Left kidney (tissue), 8 donors: ENCODE measurements at places on chromosomes 1 and 21.

- DNase-seq = no peak
Measured at GRCh38 chr1:235468970-235469369, 35.3 kb downstream of the B3GALNT2 start.

DNA sequence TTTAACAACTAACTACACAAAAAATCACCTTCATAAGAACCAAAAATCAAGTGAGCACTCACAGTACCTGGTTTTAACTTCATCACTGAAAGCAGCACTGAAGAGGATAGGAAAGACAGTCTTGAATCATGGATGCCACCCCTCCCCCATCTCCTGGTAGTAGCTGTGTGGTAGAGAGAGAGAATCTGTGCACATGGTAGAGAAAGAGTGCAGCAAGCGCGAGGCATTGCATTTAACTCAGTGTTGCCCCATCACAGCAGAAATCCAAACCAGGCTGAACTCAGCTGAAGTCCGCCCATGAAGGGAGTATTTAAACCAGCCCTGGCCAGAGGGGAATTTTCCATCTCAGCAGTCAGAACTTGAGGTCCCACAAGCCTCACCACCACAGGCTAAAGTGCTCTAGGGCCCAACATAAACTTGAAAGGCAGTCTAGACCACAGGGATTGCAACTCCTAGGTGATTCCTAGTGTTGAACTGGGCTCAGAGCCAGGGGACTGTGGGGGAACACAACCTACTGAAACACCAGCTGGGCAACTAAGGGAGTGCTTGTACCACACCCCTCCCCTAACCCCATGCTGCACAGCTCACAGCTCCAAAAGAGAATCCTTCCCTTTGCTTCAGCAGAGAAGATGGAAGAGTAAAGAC is 38.4 kb downstream of the VAV3 start:
- no peak for DNase-seq

DNA sequence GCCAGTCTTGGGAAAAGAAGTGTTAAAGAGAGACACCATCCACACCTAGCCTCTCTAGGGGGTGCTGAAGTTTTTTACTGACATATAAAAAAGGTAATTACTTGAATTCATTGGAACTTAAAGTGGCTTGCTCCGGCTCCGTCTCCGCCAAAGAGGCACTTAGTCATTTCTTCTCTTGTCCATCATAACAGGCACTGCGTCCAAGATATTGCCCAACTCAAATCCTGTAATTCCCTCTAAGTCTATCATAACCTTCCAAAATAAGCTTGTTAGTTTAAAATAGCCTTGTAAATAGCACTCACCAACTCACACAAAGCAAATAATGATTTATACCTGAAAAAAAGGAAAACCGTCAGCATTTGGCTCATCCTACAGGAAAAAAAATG is 160.5 kb downstream of the ZBTB18 start:
- DNase-seq = no peak

- no peak for DNase-seq
Measured at GRCh38 chr1:86825319-86825718, 88.6 kb downstream of the SELENOF start.

GRCh38 chr1:165490175-165490574 is 45.2 kb upstream of the RXRG start:
- DNase-seq = no peak

- DNase-seq = no peak
Measured at GRCh38 chr21:42311816-42312625, 3.2 kb downstream of the TFF3 start.

- DNase-seq = no peak
Measured at GRCh38 chr1:6330410-6330911, 63.1 kb downstream of the ACOT7 start.

DNA sequence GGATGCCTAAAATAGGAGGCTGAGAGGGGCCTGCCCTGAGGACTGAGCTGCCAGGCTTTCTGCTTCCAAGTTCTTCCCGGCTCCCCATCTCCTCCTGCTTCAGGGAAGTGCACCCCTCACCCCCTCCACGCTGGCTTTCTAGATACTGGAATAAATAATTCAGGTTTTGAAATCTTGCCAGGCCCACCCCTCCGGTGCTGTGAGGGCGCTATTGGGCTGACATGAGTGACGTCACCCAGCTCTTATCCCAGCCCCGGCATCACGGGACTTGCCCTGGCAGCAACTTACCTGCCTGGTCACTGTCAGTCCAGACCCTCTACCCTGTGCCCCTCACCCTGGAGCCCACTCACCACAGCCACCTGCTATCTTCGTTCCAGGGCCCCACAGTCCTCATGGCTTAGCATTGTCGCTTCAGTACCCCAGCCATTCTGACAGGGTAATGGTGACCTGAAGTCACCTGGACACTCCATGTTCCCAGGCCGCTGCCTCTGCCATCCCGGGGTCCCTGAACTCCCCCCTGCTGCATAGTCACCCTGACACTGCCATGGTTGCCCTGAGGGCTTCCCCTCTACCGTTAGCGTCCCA is 819 bp upstream of the GPR3 start:
- DNase-seq = no peak

DNA sequence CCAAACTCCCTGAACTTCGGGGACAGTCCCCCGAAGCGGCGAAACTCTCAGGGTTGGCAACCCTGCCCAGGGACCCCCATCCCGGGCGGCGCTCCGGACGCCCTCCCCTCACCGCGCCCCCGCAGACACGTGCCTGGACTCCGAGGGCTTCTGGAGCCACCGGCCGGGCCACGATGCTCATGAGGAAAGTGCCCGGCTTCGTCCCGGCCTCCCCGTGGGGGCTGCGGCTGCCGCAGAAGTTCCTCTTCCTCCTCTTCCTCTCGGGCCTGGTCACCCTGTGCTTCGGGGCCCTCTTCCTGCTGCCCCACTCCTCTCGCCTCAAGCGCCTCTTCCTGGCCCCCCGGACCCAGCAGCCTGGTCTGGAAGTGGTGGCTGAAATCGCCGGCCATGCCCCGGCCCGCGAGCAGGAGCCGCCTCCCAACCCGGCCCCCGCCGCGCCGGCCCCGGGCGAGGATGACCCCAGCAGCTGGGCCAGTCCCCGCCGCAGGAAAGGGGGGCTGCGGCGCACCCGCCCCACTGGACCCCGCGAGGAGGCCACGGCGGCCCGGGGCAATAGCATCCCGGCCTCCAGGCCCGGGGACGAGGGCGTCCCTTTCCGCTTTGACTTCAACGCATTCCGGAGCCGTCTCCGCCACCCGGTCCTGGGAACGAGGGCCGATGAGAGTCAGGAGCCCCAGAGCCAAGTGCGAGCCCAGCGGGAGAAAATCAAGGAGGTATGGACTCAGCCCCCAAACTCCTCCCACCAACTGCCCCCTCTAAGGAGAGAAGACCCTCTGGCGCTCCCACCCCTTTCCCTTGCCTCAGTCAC is 1.2 kb downstream of the MAN1C1 start:
- no peak for DNase-seq

- no peak for DNase-seq
Measured at GRCh38 chr1:10980841-10981727, 31.4 kb upstream of the TARDBP start.

- peak; percentile 60 for DNase-seq
Measured at GRCh38 chr1:232628335-232629249, 1.3 kb downstream of the SIPA1L2 start.

DNA sequence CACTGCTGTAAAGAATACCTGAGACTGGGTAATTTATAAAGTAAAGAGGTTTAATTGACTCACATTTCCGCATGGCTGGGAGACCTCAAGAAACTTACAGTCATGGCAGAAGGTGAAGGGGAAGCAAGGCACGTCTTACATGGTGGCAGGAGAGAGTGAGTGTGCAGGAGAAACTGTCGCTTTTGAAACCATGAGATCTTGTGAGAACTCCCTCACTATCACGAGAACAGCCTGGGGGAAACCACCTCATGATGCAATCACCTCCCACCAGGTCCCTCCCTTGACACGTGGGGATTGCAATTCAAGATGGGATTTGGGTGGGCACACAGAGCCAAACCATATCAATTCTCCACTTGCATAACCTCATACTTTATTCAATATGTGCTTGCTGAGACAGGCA is 76.6 kb downstream of the GIPC2 start:
- DNase-seq = no peak

DNA sequence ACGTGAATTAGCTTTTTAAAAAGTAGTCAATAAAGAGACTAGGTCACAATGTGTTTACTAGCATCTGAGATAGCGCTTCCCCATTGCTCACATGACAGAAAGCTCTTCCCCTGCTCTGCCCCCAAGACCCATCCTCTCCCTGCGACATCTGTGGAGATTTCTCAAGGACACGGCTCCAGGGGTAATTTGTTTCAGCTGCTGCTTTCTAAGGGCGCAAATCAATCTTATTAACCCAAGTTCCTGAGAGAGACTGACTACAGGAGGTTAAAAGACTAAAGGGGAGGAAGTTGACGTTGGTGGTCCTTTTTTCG is at the start of gene MYOCOS:
Gene MYOCOS (plus strand): TSS at position 92 of the 311 bp plus-strand sequence. CDS start 1,641 bp downstream, outside the sequence.
- no peak for DNase-seq

- no peak for DNase-seq
Measured at GRCh38 chr21:37454869-37455503, 88.4 kb downstream of the DYRK1A start.

DNA sequence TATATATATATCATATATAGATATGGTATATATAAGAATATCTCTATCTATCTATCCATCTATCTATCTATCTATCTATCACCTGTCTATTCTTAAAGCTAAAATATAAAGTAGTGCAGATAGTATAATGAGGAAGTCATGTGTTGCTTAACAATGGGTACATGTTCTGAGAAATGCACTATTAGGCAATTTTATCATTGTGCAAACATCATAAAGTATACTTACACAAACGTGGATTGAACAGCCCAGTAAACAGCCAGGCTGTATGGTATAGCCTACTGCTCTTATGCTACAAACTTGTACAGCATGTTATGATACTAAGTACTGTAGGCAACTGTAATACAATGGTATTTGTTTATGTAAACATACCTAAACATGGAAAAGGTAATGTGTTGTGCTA is 621.0 kb upstream of the NCAM2 start:
- DNase-seq = no peak

DNA sequence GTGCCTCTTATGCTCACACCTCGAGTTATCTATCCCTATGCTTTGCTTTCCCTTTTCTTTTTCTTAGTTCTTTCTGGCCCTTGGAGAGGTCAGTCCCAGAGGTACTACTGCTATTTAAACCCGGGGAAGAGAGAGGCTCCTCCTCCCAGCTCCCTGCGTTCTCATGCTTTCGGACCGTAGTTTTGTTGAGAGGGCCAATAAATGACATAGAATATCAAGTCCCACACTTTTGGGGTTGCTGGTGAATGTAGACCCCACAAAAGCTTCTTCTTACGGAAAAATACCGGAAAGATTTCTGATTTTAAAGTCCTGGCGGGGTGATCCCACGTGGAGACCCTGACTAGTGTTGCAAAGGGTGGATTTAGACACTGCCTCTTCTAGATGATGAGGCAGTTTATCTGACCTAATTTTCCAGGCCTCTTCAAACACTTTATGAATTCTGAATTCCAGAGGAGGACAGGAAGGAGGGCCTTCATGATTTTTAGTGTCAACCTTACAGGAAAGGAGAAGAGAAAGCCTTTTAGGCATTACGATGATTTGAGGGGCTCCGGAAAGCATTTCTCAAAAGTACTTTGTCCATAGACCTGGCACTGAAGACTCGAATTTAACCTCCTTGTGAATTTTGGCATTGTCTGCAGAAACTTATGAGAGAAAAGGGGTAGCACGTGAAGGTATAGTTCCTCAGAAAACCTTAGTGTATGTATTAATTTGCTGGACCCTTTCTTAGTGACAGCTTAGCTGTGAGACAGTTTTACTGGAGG is 694 bp downstream of the TMEM167B start:
- no peak for DNase-seq

- peak; percentile 64 for DNase-seq
Measured at GRCh38 chr1:219837274-219837993, 90.9 kb downstream of the SLC30A10 start.

DNA sequence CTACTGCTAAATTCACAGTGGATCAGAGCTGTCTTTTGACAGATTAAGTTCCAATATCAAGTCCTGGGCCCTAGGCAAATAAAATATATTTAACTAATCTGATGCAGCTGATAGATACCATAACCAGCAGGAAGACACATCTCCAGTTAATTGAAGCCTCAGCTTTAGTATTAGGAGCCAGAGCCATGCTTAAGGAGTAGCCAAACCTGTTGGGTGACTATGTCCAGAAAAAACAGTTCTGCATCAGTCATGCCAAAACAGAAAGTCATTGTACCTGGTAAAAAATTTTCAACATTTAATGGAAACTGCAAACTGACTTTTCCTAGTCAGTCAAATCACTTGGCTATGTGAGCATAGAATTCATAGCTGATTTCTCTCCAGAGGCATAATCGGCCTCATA is 200.5 kb upstream of the RUNX1 start:
- DNase-seq = no peak

GRCh38 chr1:201759194-201759815 is 69.7 kb upstream of the IPO9 start:
- no peak for DNase-seq

DNA sequence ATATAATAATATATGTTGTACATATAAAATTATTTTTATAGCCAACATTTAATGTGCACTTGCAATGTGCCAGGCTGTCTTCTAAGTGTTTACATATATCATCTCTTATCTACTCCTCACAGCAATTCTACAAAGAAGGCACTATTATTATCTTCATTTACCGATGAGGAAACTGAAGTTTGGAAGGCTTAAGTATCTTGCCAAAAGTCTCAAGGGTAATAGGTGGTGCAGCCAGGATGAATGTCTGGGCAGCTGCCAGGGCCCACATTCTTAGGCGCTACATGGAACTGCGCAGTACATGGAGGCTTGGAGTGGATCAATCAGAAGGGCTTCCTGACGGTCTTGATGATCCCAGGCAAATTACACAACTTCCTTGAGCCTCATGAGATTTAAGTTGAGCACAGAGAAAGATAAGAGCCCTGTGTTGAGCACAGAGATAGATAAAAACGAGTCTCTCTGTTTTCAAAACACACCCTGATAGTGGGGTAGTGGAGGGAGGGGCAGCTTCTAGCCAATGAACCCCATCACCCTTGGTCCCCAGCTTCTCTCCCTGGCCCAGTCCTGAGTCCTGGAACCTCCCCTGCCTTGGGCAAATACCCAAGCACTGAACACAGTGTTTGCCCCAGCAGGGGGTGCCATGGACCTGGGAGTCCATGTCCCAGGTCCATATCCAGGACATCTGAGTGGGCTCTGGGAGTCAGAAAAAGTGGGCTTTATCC is 9.2 kb downstream of the POU3F1 start:
- DNase-seq = no peak

DNA sequence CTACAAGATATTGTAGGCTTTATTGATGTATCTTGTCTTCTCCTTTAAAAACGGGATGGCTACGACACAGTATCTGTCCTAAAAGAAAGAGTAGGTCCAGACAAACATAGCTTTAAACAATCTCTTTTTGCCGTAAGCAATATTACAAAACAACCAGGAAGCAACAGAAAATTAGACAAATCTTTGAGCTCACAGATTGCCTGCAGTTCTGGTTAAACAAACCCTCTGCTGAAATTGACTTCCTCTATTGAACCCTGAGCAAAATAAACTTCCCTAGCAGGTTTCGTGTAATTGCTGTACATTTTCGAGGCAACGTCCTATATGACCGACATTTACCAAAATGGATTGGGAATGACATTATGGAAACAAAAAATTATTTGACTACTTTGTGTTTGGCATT is 50.6 kb downstream of the CHML start:
- DNase-seq = no peak
